Stimulated activated CD4-positive, alpha-beta T cell treated with anti-CD3 and anti-CD28 coated beads, Interleukin-2, amount 100 ng/mL, for 24 hours (primary cell): ENCODE measurements at places on chromosomes 7 and 10.
A peak's percentile ranks its signal among the peaks of the same experiment; 100 is the strongest.

DNA sequence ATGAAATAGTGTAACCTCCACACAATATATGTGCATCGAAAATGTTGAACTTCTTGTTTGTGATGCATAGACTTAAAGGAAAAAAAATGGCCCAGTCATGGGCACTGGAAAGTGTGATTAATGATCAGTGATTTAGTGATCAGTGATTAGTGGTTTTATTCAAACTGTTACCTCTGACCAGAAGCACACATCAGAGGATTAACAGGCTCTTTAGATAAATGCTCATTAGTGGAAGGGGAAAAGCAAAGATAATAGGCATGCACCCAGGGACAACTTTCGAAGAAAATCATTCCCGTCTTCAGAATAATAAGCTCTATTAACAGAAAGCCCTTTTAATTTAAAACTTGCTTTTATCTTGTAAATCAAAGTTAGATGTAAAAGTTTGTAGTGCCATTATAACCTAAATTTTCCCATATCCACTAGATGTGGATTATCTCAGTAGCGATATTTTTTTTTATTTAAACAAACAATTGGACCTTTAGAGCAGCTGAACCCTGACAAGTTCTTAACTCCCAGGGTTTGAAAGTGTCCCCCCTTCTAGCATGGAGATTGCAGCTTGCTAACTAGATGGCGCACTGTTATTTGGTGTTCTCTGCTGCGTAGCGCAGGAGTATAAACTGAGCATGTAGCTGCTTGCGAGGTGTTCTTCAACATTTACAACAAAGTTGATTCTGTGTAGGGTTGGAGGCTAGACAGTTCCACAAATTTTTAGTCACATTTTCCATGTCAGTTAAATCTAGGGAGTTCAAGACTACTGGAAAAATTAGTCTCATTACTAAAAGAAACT is at the start of gene CREB5:
TSS of gene CREB5 (plus strand) at position 643 of the 787 bp plus-strand sequence. CDS start 397 bp downstream, outside the sequence.
- DNase-seq, result no peak

GRCh38 chr10:123913688-123914268 is 22.2 kb upstream of the CPXM2 start:
- no peak for DNase-seq

GRCh38 chr7:11557627-11558026 is 274.4 kb downstream of the THSD7A start:
- no peak for DNase-seq

DNA sequence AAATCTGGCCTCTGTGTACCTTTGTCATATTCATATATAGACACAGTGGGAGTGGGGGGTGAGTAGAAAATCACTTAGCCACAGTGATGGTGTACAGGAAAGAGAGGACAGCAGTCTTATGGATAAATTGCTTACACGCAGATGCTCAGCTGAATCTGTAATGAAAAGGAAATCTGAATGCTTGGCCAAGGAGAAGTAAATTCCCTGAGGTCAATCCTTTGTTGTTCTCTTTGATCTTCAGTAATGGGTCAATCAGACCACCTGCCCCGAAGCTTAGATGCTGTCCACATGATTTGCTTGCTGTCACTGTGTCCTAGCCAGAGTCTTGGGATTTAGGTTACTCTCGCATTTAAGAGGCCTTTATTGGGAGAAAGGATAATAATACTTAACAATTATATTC is 18.4 kb upstream of the EPHB6 start:
- DNase-seq, result no peak

DNA sequence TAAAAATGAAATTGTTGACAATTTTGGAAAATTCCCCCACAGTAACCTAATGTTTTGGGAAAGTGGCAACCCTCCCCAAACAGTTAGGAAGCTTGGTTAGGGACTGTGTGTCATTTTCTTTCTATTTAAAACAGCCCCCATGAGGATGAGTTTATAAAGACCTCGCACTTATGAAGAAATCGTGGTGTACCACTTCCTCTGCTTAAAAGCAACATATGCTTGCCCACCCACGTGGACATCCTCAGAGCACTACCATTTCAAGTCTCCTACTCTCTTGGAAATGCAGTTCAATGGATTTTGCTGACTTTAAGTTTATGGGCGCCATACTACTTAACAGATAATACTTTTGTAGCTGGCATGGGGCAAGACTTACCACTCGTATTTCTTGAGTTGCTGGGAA is 223.8 kb downstream of the DYNC1I1 start:
- no peak for DNase-seq

DNA sequence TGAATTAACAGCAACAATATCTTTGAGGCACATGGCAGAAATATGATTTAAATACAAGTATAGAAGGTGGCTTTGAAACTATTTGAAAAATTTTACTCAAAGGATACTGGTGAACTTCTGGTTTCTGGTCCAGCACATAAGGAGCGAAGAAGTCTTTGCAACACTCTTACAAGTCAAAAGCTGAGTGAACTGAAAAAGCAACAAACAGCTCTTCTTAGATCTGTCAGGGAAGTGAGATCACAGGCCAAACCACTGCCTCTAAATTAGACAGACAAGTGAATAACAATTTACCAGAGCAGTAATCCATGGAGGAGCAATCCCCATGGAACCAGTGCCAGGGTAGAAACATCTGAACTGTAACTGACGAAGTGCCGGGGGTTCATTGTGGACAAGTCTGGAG is 9.6 kb upstream of the VWC2 start:
- no peak for DNase-seq

GRCh38 chr7:109318136-109318535 is 748.5 kb downstream of the DNAJB9 start:
- DNase-seq, result no peak

DNA sequence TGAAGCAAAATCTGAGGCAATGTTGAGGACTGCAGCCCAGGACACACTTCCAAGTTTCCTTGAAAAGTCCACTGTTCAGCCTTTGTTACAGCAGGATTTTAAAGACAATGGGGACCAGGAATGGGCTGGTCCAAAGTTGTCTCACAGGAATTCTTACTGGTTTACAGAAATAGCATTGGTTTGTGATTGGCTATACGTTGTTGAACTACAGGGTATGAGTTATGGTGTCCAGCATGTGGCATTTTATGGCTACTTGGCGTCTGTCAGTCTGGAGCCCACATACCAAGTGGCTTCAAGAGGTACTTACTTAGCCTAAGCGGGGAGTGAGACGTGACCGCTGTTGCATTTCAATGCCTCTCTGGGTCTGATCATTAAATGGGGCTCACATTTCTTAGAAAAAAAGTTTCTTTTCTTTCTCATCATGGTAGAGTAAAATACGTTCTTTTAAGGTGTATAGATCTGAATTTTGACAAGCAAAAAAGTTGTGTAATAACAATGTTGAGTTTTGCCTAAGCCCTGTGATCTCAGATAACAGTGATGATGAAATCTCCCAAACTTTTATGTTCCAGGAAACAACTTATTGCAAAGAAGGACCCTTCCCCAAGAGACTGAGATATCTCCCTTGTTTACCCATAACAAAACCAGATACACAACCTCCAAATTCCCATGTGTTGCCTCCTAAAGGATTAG is 100.0 kb upstream of the TRIM24 start:
- no peak for DNase-seq

GRCh38 chr7:51263631-51264484 is 52.8 kb downstream of the COBL start:
- no peak for DNase-seq

DNA sequence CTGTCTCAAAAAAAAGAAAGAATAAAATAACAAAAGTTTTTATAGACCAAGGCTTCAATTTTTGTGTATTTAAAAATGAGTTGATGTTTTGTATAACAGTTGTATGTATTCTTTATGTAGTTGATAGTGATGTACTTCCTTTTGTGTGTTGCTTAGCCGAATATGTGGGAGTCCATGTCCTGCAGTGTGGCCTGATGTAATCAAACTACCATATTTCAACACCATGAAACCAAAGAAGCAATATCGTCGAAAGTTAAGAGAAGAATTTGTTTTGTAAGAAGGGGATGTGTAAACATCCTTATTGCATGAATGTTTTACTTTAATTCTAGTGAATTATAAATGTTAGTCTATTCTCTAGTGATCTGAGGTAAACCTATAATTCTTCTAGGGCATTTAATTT is 56.6 kb downstream of the MPLKIP start:
- DNase-seq, result no peak

DNA sequence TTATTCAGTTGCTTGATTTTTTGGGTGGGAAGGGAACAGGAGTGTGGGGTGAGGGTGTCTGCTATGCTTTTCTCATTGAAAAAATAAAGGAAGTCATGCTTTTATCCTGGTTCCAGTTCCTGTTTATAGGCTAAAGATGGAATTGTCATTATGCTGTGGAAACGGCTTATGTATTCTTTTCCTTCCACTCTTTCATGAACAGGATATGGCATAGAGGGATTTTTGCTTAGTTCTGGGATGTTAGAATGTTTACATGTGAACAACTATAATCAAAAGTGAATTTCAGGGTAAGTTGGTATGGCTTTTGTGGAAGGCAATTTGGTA is 35.9 kb upstream of the PTPN12 start:
- DNase-seq, result no peak

GRCh38 chr10:44723619-44724325 is 187.4 kb upstream of the TMEM72 start:
- no peak for DNase-seq

GRCh38 chr10:79088613-79089355 is 20.0 kb downstream of the ZMIZ1 start:
- DNase-seq, result no peak

DNA sequence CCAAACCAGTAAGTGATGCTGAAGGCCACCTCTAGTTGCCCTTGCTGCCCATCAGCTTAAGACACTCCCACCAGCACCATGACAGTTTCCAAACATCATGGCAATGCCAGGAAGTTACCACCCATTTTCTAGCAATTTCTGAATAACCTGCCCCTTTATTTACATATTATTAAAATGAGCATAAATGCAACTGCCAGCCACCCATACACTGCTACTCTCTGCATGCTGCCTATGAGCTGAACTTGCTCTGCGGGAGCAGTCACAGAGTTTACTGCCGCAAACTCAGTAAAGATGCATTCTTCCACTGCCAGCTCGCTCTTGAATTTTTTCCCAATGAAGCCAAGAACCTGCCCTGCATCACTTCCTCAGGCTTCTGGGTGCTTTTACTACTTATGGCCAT is 212.6 kb downstream of the SH2D4B start:
- no peak for DNase-seq

GRCh38 chr7:149196705-149197171 is 1.4 kb downstream of the ZNF282 start:
- DNase-seq, result peak; percentile 16

- peak; percentile 78 for DNase-seq
These were observed 22.9 kb downstream of the DNAJB12 start for GRCh38 chr10:72331575-72332422.

DNA sequence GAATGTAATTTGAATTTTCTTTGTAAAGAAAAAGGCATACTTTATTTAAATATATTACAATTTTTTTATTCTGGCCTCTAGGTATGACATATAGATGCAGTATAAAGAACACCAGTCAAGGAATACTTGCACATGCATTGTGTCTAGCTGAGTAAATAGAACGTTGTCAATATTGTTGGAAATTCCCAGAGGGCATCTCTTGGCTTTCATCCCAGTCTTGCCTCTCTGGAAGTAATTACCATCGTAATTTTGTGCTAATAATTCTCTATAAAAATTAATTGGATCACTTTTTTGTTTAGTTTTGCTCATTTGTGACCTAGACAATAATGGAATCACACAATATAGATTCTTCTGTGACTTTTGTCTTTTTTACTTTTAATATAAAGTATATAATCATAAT is 1052.3 kb upstream of the CELF2 start:
- no peak for DNase-seq

DNA sequence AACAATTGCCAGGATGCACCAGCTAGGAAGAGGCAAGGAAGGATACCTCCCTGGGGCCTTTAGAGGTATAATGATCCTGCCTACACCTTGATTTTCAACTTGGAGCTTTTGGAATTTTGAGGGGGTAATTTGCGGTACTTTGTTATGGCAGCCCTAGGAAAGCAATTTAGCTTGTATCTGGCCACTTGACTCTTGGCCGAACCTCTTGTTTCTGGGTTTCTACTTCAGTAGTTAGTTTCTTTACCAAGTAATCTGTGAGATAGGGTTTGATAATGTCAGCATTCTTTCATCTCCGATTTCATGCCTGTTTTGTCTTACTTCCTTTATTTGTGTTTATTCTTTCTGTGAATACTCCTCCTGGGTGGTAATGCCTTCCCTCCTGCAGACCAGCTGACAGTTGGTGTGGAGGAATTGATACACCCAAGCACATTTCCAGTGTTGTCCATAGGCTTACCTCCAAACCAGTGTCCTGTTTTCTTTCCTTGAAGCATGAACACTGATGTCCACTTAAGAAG is 163.7 kb downstream of the SND1 start:
- DNase-seq, result no peak

- DNase-seq, result no peak
These were observed 110.7 kb downstream of the TRIM24 start for GRCh38 chr7:138570715-138571114.

DNA sequence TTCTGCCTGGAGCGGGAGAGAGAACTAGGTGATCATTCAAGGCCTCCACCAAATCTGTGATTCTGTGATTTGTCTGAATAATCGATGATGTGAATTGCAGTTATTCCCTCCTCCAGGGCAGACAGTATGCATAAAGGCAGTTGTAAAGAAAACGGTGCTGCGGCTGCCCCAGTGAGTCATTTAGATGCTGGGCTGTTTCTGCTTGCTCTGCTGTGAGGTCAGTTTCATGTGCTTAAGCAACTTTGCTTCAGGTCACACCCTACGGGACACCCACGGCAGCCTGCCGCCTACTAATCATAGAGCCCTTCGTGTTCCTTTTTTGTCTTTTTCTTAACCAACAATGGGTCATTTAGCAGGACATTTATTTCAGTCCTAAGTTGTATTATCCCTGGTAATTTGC is 158.1 kb upstream of the PITRM1 start:
- no peak for DNase-seq

- no peak for DNase-seq
These were observed 6.4 kb upstream of the ORAI2 start for GRCh38 chr7:102427019-102427405.

- DNase-seq, result no peak
These were observed 251.3 kb upstream of the VWC2 start for GRCh38 chr7:49522111-49522510.

GRCh38 chr7:70734411-70734810 is 397.5 kb upstream of the GALNT17 start:
- DNase-seq, result no peak
